ENCODE measurements at places on chromosomes 12 and 14.

DNA sequence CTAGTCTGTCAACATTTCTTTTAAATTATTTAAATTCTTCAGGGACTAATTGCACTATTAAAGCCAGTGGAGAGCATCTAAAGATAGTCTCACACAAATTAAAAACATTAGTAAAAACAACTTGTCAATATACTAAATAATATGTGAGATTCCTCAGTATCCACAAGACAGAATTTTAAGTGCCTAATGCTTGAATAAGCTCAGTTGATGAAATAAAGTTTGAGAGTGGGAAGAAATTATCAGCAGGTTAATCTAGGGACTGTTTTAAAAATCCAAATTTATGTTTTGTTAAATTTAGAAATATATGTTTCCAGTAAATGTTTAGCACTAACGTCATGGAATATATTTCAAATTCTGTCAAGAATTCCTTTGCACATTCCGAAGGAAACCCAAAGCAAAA lies 105.2 kb downstream of the SLC41A2 start:
- DNase-seq = no peak

DNA sequence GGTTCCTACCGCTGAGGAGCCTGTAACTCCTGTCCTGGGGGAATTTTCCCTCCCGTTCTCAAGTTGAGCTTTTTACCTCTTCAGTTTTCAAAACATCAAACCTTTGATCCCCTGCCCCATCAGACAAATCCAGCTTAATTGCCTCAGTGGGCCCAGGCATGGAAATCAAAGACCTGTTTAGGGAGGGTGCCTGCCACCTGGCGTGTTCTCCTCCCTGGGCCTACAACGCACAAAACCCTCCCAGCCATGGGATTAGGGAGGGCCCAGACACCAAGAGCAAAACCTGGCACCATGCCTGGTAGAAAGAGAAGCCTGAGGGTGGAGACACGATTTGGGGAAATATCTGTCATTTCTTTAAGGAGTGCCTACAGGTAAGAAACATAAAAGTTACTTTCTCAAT lies 672.9 kb downstream of the BCL11B start:
- DNase-seq = no peak

DNA sequence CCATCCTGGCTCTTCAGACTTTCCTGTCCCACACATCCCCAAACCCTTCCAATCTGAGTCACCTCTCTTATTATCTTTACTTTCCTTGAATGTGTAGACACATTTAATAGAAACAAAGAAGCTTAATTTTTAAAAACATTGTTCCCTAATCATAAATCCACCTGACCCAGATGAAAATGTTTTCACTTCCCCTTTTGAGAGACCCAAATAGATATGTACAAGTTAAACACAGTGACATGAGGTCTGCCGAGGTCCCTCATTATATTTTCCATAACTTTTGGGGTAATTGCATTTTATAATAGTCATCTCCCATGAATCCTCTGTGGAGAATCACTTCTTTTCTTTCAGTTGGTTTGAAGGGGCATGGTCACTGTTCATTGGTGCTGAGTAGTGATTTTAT lies 191.1 kb downstream of the GRIN2B start:
- DNase-seq = no peak

- peak; percentile 10 for DNase-seq
Measured at GRCh38 chr12:115871714-115872113, 405.8 kb downstream of the MED13L start.

GRCh38 chr12:124152731-124153130 lies 142.2 kb upstream of the RFLNA start:
- no peak for DNase-seq

DNA sequence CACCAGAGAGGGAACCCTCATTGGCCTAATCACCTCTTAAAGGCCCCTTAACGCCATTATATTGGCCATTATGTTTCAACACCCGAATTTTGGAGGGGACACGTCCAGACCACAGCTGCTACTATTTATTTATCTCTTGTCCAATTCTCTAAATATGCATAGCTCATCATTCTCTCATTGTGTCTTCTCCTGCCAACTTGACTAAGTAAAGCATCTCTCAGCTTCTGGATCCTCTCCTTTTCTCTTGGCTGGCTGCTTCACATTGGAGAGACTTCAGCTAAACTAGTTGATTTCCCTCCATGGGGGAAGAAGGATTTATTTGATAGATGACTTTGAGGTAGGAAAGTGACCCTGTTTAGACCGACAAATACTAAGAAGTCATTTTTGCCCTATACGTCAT lies 120.4 kb upstream of the KRR1 start:
- DNase-seq = no peak

GRCh38 chr12:101064721-101065120 lies 145.3 kb downstream of the SLC5A8 start:
- no peak for DNase-seq

DNA sequence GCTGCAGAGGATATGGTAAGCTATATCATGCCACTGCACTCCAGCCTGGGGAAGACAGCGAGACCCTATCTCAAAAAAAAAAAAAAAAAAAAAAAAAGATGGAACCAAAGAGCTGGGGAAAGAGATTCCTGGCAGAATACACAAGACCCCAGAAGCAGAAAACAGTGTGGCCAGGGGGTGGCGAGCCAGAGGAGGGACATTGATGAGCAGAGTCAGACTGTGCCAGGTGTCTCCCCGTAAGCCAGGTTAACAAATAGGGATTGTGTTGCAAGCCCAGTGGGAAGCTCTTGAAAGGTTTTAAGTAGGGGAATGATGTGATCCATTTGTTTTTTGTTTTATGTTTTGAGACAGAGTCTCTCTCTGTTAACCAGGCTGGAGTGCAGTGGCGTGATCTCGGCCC lies 56.1 kb downstream of the FIGNL2 start:
- DNase-seq = no peak

- DNase-seq = no peak
Measured at GRCh38 chr12:40727774-40728483, 35.7 kb downstream of the CNTN1 start.

DNA sequence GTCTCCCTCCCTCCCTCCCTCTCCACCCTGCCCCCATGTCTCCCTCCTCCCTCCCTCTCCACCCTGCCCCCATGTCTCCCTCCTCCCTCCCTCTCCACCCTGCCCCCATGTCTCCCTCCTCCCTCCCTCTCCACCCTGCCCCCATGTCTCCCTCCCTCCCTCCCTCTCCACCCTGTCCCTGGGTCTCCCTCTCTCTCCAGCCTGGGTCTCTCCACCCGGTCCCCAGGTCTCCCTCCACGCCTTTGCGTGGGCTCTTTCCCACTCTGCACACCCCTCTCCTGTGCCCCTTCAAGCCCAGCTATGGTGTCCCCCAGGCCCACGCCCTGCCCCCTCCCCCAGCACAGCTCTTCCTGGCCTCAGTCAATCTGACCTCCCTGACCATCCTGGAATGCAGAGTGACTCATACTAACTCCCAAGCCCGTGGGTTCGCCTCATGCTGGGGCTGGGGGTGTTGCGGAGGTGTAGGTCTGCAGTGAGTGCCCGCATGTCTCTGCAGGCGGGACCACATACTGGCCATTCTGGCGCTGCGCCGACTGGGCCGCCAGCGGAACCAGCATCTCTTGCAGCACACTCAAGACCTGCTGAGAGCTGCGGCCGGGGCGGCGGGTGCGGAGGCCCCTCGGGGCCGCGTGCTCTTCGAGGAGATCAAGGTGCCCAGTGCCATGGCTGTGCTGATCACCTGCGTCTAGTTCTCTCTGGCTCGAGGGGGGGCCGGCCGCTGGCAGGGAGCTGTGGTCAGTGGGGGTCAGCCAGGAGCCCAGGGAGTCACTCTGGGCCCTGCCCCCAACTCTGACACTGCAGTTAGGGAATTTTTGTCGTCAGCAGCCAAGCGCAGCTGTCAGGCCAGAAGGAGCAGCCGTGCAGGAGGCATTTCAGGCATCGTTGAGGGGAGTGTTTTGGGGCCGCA lies 13.5 kb upstream of the TNFAIP2 start:
- DNase-seq = no peak

- DNase-seq = no peak
Measured at GRCh38 chr12:121259074-121259473, 37.4 kb downstream of the CAMKK2 start.

- DNase-seq = no peak
Measured at GRCh38 chr14:99775351-99775750, 17.9 kb upstream of the EML1 start.

- no peak for DNase-seq
Measured at GRCh38 chr12:131793243-131794022, 34.8 kb upstream of the MMP17 start.

DNA sequence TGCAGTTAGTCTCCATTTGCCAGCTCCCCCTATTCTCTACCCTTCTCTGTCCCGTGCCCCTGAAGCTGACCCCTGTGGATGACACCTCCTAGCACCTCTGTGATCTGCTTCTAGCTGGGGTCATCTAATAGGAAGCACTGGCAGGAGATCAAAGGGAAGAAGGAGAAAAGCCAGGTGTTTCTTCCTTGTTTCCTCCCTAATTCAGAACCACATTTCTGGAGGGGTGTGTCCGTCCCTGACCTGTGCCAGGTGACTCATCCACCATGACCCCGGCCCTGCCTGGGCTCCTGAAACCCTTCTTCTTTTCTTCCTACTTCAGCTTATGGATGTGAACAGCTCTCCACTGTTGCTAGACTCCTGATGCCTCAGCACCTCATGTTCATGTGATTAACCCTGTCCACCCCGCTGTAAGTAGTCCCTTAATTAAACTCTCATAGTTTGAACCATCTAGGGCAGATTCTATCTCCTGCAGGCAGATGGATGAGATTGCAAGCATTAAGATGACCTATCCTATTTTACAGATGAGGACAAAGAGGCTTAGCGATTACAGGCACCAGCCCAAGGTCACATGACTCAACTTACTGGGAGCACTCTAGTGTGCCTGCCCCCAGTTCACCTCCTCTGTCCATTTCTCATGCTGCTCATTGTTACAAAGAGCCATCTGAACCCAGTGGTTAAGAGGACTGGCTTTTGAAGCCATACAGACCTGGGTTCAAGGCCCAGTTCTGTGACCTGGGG lies 770.5 kb downstream of the MED13L start:
- no peak for DNase-seq

- DNase-seq = no peak
Measured at GRCh38 chr12:132488127-132489077, 1.5 kb upstream of the FBRSL1 start.

GRCh38 chr12:64670919-64671639 lies 60.8 kb downstream of the RASSF3 start:
- no peak for DNase-seq

DNA sequence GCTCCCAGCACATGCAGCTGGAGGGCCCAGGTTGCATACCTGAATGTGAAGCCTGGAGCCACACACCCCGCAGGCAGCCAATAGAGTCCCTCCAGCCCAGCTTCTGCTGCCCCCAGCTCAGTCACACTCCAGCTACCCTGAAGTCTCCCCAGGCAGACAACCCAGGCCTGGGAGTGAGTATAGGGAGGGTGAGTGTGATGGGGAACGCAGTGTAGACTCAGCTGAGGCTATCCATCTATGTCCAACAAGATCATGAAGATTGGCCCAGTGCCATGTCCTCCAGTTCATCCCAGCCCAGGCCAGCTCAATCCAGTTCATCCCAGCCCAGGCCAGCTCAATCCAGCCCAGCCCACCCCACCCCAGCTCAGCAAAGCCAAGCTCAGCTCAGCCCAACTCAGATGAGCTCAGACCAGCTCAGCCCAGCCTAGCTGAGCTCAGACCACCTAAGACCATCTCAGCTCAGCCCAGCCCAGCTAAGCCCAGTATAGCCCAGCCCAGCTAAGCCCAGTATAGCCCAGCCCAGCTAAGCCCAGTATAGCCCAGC lies 330.4 kb downstream of the TMEM121 start:
- DNase-seq = no peak

GRCh38 chr14:86518298-86518697 lies 988.4 kb downstream of the FLRT2 start:
- no peak for DNase-seq

DNA sequence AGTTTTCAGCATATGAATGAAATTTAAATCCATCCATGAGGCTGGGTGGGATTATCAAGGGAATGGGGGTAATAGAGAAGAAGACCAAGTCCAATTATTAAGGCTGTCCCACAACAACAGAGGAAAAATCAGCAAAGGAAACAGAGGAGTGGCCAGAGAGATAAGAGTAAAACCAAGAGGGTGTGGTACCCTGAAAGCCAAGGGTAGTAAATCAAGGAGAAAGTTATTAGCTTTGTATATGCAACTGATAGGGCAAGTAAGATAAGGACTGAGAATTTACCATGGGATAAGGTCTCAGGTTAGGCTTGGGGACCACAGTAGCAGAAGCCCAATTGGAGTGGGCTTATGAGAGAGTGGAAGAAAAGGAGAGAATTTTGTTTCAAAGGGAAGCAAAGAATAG lies 134.5 kb downstream of the NUAK1 start:
- DNase-seq = no peak

GRCh38 chr14:80211153-80212022 lies at the start of gene DIO2:
Gene DIO2 (minus strand): TSS chr14:80211504. CDS start chr14:80211472, 32 bp downstream.
- no peak for DNase-seq

DNA sequence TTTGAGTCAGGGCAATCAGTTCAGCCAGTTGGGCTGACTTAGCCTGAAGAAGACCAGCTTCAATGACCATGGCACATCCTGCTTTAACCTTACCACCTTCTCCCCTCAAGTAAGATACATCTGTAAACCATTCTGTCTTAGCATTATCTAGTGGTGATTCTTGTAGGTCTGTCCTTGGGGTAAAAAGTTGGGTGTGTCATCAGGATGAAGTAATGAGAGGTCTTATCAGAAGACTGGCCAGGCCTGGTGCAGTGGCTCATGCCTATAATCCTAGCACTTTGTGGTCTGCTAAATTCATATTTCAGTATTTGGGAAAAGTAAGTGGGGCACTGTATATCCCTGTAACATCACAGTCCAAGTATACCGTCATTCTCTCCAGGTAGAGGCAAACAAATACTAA lies 19.1 kb downstream of the SINHCAF start:
- DNase-seq = no peak

DNA sequence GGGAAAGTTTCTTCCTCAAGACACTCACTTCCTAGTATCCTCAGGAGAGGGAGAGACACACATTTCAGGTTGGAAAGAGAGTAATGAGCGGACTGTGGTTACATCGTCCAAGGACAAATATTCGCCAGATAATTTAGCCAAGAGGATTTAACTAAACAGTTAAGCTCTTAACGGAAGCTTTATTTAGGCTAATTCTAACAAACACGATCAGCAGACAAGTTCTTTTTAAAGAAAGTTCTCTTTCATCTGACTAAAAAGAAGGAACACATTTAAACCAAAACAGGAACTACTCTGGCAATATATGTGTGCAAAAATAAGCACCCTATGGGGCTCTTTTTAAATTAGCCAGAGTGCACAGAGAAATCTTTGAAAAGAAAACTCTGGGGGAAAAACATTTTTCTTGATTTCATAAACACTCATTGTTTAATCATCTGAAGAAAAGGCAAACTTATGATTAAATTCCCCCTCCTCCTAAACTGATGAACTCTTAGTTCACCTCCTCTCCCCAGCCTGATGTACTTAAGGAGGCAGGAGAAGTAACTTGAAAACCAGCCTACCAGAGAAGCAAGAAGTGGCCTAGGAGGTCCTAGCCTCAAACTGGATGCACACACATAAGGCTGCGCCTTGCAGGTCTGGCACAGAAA lies 13.3 kb upstream of the BTG1 start:
- no peak for DNase-seq

DNA sequence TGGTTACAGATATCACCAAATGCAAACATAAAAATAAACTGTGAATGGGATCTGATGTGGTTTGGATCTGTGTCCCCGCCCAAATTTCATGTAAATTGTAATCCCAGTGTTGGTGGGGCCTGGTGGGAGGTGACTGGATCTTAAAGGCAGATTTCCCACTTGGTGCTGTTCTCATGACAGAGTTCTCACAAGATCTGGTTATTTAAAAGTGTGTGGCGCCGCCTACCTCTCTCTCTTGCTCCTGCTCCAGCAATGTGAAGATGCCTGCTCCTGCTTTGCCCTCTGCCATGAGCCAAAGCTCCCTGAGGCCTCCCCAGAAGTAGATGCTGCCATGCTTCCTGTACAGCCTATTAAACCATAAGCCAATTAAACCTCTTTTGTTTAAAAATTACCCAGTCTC lies 47.8 kb downstream of the SLC25A21 start:
- DNase-seq = no peak

- DNase-seq = no peak
Measured at GRCh38 chr12:101116911-101117310, 93.1 kb downstream of the SLC5A8 start.
